ENCODE measurements at places on chromosomes 13 and 19. TPM values are rescaled to one million over a fixed set of nuclear protein-coding genes. Genes with fewer than 3 reads are reported as not detected.

Gene PNMA8C
- not detected for total RNA-seq

Gene IER2
- 138 TPM for total RNA-seq

Gene ANGPTL8
- not detected for total RNA-seq

Gene NDFIP2
- total RNA-seq = 81.6 TPM

Gene LMO7
- 84.9 TPM for total RNA-seq

Gene PBX4
- total RNA-seq = 15.8 TPM

Gene CHAF1A
- total RNA-seq = 25.9 TPM

Gene CEACAM7
- 5.7 TPM for total RNA-seq

Gene NLRP9
- not detected for total RNA-seq
